Ureter (tissue), 1 donor: ENCODE measurements at places on chromosomes 11 and 22. TPM values are rescaled to one million over a fixed set of nuclear protein-coding genes. Genes with fewer than 3 reads are reported as not detected.

- DNase-seq: no peak
Measured at GRCh38 chr11:92642177-92642931, 327.1 kb upstream of the MTNR1B start.

DNA sequence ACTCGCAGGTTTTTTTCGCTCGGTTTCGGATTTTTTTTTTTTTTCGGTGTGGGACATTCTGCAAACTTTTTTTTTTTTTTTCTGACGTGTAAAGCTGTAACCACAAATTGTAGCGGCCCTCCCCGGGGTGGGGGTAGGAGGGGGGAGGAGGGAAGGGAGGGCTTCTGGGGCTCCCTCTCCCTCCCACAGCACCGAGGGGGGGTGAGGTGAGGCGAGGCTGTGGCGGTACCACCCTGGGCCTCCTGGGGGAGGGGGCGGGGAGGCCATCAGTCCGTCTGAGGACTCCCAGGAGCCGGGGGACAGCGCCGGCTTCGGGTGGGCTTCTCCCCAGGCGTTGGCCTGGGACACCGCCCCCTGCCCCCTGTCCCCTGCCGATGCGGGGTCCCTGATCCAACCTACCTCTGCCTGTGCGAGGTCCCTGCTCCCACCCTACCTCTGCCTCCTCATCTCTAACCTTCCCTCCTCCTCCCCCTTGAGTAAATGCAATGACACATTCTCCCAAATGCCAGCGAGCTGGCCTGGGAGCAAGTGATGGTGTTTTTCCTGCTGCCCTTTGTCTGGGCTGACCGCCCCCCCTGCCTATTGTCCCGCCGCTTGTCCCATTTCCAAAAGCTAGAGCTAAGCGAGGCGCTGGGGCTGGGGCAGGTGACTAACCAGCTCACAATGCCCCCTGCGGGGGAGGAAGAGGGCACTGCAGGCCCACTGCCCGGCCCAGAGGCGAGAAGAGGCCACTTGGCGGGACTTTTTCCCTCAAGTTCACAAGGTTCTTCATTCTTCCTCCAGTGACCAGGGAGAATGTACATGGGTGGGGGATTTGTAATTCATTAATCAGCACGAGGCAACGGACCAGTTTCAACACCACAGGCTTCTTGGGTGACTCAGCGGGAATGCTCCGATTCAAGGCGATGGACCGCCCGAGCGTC, 511 bp upstream of the CLCF1 start:
- DNase-seq: peak; percentile 73

DNA sequence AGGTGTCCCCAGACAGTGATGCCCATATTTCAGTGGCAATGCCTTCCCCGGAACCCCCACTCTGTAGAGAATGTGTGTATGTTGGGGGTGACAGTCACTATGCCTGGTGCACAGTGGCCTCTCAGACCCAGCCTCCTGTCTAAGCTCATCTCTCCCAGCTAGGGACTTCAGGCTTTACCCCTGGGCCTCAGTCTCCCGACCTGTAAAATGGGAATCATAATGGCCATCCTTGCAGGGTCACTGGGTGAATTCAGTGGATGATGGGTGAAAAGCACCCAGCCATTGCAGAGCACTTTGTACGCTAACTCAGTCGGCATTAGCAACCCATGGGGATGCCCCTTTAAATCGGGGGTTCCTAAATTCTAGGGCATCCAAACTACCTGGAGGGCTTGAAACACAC, 18.9 kb downstream of the FGF3 start:
- DNase-seq: no peak

DNA sequence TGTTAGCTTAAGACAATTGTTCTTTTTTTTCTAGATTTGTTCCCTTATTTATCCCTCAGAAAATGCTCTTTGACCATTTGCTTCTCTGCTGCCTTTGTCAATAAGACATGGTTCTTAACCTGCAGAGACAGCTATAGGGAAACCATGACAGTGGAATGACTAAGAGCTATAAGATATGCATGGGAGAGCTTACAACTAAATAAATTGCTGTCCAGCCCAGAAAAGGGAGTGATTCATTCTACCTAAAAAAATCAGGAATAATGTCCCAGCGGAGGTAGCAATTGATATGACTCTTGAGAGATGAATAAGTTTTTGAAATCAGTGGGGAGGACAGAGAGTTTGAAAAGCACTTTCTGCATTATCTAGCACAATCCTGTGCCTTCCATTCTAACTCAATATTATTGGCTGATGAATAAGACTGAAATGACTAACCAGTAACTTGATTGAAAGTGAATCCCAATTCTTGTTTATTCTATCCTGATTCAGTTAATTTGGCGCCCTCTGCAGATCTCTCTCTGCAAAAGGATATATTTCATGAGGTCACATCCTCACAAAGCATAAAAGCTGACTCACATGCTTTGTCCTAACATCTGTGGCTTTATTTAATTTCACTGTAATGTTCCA, 680.5 kb upstream of the API5 start:
- DNase-seq: no peak

DNA sequence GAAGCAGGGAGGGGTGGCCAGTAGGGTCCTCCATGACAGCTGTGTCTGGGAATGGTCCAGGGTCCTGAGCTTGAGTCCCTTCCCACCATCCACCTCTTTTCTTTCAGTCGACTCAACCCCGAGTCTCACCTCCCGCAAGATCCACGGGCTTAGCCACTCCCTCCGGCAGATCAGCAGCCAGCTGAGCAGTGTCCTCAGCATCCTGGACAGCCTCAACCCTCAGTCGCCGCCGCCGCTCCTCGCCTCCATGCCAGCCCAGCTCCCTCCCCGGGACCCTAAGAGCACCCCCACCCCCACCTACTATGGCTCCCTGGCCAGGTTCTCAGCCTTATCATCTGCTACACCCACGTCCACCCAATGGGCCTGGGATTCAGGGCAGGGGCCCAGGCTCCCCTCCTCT, 81.9 kb downstream of the CEP164 start:
- no peak for DNase-seq

GRCh38 chr11:74019860-74020259, 11.0 kb upstream of the UCP3 start:
- DNase-seq: no peak

DNA sequence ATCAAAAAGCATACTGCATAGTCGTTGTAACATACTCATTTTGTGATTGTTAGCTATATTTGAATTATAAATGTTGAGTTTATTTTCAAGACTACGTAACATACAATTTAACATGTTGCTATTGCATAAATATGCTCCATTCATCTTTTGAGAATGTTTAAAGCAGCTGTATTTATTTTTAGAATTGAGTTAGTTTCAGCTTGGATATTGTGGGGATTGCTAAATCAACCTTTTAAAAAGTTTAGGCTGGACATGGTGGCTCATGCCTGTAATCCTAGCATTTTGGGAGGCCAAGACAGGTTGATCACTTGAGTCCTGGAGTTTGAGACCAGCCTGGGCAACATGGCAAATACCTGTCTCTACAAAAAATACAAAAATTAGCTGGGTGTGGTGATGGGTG, 288.1 kb downstream of the DYNC2H1 start:
- no peak for DNase-seq

DNA sequence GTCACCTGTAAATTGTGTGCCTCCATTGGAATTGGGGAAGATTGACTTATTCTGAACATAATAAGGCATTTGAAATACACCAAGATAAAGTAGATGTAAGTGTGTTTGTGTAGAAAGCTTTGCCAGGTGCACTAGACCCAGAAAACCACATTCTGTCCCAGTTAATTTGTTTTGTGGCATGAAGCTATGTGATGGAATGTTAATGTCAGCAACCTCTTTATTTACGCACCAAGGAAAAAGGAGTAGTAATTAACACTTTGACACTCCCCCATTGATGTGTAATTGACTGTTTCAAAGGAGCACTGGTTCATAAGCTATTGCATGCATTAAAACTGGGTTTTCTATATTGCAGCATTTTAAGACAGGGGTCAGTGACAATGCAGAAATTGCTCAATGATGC, 14.3 kb downstream of the EIF3M start:
- no peak for DNase-seq

DNA sequence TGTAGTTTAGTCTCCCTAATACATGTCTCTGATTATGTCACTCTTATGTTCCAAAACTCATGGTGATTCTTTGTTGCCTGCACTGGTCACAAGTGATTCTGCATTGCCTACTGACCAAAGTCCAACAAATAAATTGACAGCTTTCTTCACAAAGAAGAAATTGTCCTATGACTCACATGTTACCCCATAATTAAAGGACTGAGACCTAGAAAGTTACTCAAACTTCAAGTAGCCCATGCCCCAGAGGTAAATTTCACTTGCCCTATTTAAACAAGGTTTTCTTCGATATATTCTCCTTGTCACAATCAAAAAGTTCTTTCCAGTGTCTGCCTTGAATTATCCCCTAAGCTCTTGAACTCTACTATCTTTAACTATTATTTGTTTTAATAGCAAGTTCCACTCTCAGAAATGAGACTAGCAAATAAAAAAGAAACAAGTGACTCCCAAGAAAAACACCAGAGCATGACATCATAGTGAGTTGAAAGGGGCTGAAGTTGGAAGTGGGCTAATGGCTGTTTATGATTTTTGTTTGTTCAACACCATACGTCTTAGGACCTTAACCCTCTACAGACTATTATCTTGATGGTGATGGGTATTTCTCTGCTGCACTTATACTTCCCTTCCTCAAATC, 94.5 kb upstream of the BLID start:
- no peak for DNase-seq

- DNase-seq: no peak
Measured at GRCh38 chr11:68460741-68461574, at the start of gene PPP6R3. Gene PPP6R3 (plus strand): TSS chr11:68460752. CDS start chr11:68537665, 76,913 bp downstream.

- DNase-seq: no peak
Measured at GRCh38 chr11:86483940-86484794, 109.5 kb downstream of the CCDC81 start.

GRCh38 chr22:44661070-44661469, 40.9 kb upstream of the PRR5 start:
- no peak for DNase-seq

DNA sequence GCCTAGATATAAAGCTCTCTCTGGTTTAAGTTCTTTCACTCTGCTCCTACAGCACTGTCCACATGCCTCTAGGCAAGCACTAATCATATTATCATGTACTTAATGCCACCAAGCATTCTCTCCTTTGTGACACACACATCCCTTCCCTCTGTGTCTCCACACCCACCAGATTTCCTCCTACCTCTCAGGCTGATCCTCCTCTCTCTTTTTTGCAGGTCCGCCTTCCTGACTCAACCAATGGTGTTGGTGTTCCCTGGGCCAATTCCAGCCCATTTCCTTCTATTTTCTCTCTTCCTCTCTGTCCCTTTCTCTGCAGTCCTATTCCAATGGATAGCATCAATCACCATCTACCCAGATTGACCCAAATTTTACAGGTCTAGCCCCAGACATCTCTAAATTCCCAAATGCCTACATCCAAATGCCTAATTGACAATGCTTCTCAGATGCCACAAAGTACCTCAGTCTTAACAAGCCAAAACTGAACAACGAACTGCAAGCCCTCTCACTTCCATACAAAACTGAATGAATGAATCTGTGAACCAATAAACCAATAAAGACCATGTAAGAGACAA, 504 bp upstream of the ZNF215 start:
- DNase-seq: no peak

DNA sequence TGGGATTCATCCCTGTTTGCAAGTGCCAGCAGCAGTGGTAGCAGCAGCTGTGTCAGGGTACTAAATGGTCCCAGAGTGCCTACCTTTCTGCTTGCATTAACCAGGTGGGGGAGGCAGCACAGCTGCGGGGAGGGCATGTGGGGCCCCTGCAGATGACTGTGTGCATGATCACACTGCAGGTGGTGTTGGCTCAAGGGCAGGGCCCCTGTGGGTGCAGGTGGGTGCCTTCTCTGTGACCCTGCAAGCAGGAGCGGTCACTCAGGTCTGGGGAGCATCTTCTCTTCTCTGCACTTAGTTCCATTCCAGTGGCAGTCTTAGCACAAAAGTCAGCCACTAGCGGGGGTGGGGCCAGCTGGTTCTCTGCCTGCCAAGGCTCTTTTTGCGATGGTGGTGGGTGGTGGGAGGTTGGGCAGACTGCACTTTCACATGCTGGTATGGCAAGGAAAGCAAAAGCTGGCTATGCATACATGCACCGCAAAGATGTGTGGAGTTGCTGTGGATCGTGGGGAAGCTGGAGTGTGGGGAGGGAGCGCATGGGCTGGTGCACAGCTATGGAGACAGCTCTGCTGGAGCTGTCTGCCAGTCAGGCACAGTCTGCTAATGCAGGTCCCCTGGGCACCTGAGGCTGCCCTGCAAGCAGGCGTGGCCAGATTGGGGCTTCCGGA, 157.1 kb downstream of the DYNC2H1 start:
- DNase-seq: no peak

- no peak for DNase-seq
Measured at GRCh38 chr11:68011051-68011943, 1.2 kb downstream of the ALDH3B1 start.

DNA sequence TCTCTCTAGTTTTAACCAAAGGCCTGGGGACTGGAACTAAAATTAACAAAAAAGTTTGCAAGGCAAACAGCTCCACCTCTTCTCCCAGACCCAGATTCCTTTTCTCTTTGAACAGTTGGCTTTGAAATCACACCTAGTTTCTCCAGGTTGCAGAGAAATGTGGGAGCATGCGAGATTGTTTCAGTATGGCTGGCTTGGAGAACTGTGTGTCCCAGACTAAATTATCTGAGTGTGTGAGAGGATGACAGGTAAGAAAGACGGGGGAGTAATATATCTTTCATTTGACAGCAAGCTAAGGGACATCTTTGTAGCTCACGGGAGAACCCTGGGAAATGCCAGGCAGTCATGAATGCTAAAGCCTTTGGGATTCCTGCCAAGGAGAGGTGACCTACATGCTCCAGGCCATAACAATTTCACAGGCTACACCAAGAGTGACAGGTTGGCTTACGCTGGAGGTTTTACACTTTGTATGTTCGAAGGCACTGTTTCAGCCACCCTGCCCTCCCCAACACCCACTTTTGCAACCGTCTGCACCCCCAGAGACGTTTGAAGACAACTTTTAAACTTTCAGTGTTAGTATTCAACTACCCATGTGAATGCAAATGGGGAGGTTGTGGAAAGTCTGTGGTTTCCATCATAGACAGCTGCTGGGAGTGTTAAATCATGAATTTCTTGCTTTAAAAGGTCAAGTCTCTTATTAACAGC, 109.3 kb upstream of the SNX19 start:
- DNase-seq: no peak

- no peak for DNase-seq
Measured at GRCh38 chr11:8973121-8973520, 8.9 kb upstream of the TMEM9B start.

OLFML1 gene
- 13.6 TPM for total RNA-seq

TRIM66 gene
- total RNA-seq: 40.1 TPM

TMEM191B gene
- total RNA-seq: 1.5 TPM

FIBIN gene
- 6.1 TPM for total RNA-seq
